ENCODE measurements at places on chromosomes 7 and 10. TPM values are rescaled to one million over a fixed set of nuclear protein-coding genes. Genes with fewer than 3 reads are reported as not detected.

GRCh38 chr10:66805612-66806011 lies 120.2 kb upstream of the LRRTM3 start:
- no peaks in the 10 kb centered on the region for H3K36me3 ChIP-seq
- H3K27ac ChIP-seq: no peak overlapping the region
- H3K4me3 ChIP-seq: no peak overlapping the region
- H3K4me1 ChIP-seq: peaks cover 28% of the 10 kb centered on the region
- no peak for DNase-seq
- H3K27me3 ChIP-seq: no peaks in the 10 kb centered on the region

- H3K4me1 ChIP-seq: no peaks in the 10 kb centered on the region
- no peaks in the 10 kb centered on the region for H3K36me3 ChIP-seq
- DNase-seq: no peak
- no peak overlapping the region for H3K27ac ChIP-seq
These were observed 5.8 kb upstream of the MOGAT3 start for GRCh38 chr7:101206665-101207042.

DNA sequence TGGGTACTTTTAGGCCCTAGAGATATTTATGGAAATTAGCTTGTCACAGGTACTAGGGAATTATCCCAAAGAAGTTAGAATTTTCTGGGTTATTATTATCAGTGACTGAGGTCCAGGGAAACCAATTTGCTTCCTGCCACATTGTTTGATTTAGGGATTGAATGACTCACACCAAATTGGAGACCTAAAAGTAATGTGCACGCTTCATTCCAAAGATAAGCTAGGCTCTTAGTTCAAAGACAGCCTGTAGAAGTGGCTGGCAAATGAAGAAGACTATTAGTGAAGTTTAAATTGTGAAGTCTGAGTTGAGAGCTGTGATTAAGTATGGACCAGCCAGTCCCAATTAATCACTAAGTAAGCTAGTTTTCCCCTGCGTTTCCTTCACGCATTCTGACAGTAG lies 188.1 kb upstream of the MYO3A start:
- H3K36me3 ChIP-seq: no peaks in the 10 kb centered on the region
- DNase-seq: no peak
- no peak overlapping the region for H3K27ac ChIP-seq
- H3K4me1 ChIP-seq: 0 out of 2 replicates have a peak, but pooled peaks cover 3% of the 10 kb centered on the region
- no peaks in the 10 kb centered on the region for H3K27me3 ChIP-seq

- no peak for DNase-seq
- no peaks in the 10 kb centered on the region for H3K36me3 ChIP-seq
- H3K27me3 ChIP-seq: no peaks in the 10 kb centered on the region
- no peak overlapping the region for H3K27ac ChIP-seq
- H3K4me1 ChIP-seq: no peaks in the 10 kb centered on the region
These were observed 221.2 kb downstream of the CELF2 start for GRCh38 chr10:11238893-11239292.

DNA sequence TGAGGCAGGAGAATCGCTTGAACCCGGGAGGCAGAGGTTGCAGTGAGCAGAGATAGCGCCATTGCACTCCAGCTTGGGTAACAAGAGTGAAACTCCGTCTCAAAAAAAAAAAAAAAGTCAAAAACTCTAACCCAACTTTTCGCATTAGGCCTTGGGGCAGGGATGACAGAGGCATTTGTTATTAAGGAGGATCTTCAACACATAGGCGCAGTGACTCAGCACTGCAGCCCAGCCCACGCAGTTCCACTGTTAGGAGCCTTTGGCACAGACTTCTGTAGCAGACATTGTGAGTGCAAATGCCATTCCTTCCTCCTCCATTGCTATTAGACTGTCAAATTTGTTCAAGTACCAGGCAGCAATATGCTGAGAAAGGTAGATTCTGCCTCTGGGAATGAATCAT lies 43.1 kb upstream of the KLHL7 start:
- H3K36me3 ChIP-seq: no peaks in the 10 kb centered on the region
- H3K4me3 ChIP-seq: no peak overlapping the region
- no peaks in the 10 kb centered on the region for H3K27me3 ChIP-seq
- H3K27ac ChIP-seq: no peak overlapping the region

- peaks cover 8% of the 10 kb centered on the region for H3K4me1 ChIP-seq
- no peaks in the 10 kb centered on the region for H3K27me3 ChIP-seq
- H3K4me3 ChIP-seq: no peak overlapping the region
- no peaks in the 10 kb centered on the region for H3K36me3 ChIP-seq
- H3K27ac ChIP-seq: no peak overlapping the region
- no peak for DNase-seq
These were observed 218.3 kb downstream of the DOCK4 start for GRCh38 chr7:111987886-111988285.

DNA sequence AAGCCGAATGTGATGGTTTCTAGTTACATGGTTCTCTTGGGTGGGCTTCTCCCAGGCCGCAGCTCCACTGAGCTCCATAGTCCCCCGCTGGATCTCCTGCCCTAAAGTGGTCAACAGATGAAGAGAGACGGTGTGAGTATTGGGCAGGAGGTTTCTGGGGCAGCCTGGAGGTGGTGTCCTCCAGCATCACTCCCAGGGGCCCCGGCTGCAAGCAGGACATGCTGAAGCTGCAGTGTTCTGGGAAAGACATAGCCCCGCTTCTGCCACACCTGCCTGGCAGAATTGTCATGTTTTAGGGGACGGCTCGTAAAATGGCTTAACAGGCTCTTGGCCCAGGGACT lies 40.4 kb downstream of the CALML3 start:
- H3K36me3 ChIP-seq: no peaks in the 10 kb centered on the region
- peaks cover 1% of the 10 kb centered on the region for H3K4me1 ChIP-seq
- H3K4me3 ChIP-seq: no peak overlapping the region
- no peaks in the 10 kb centered on the region for H3K27me3 ChIP-seq
- no peak overlapping the region for H3K27ac ChIP-seq

DNA sequence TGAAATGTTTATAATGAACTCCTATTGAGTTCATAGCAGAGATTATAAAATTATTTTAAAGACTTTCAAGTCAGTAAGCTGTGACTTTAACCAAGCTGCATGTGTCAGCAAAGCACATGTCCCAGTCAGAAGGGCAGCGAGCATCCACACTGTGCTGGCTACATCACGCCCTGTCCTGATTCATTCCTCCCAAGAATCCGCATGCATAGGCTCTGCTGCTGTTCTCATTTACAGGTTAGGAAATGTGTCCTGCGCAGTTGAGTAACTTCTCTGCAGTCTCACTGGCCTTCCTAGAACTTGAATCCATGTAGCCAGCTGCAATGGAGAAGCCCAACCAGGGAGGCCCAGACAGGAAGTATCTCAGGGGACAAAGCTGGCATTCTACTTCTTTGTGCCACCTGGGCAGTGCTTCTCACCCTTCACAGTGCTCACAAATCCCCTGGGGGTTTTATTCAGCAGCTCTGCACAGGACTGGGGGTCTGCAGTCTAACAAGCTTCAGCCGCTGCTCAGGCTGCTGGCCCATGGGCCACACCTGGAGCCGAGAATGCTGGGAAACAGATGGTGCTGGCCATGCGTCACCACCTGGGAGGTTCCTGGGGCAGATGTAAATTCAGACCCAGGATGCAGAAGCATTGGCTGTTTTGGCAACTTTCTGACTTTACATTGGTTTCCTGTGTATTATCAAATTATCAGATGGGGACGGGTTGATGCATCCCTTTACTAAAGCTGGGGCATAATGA lies 192.8 kb upstream of the GDF10 start:
- H3K36me3 ChIP-seq: no peaks in the 10 kb centered on the region
- H3K27ac ChIP-seq: no peak overlapping the region
- no peak for DNase-seq
- no peaks in the 10 kb centered on the region for H3K27me3 ChIP-seq

TMEM176A gene
- not detected for total RNA-seq

Data from GM23338 (cell line).